ENCODE measurements at places on chromosomes 4 and X. TPM values are rescaled to one million over a fixed set of nuclear protein-coding genes. Genes with fewer than 3 reads are reported as not detected.
A peak's percentile ranks its signal among the peaks of the same experiment; 100 is the strongest.

DNA sequence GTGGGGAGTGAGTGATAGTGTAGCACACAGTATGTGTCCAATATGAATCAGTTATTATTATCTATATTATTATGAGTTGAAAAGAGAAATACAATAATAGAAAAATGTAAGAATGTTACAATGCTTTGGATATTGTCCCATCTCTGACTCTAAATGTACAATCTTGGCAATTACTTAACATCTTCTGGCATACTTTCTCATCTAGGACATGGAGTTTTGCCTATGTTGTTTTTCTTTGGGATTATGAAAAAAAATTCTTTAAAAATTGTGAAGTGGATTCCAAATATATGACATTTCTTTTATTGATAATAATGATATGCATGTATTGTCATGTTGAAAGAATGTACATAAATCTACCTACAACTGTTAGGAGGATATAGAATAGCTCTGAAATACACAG lies 84.1 kb downstream of the TBCK start:
- no peak for DNase-seq

- no peak for DNase-seq
Observed at GRCh38 chrX:107729558-107730297, 45.9 kb downstream of the TSC22D3 start.

DNA sequence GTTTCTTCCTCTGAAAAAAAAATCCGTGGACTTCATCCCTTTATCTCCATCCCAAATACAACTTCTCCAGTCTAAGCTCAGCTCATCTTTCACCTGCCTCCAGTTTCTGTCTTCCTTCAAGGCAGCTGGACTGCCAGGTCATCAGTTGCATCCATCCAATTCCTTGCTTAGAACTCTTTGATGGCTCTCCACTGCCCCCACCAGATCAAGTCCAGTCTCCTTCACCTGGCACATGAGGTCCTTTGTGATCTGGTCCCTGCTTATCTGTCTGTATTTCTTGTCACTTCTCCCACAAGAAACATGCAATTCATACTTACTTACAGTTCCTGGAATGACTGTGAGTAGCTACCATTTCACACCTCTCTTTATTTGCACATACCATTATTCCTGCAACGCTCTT lies 33.8 kb downstream of the OTUD6A start:
- DNase-seq: no peak

- no peak for DNase-seq
Observed at GRCh38 chr4:27759611-27760575, 899.3 kb downstream of the STIM2 start.

GRCh38 chr4:173264684-173265185 lies 69.4 kb downstream of the HMGB2 start:
- DNase-seq: no peak

GRCh38 chrX:5307416-5307815 lies 921.3 kb downstream of the NLGN4X start:
- DNase-seq: no peak

- DNase-seq: no peak
Observed at GRCh38 chrX:140766024-140766611, 56.6 kb downstream of the LINC00632 start.

DNA sequence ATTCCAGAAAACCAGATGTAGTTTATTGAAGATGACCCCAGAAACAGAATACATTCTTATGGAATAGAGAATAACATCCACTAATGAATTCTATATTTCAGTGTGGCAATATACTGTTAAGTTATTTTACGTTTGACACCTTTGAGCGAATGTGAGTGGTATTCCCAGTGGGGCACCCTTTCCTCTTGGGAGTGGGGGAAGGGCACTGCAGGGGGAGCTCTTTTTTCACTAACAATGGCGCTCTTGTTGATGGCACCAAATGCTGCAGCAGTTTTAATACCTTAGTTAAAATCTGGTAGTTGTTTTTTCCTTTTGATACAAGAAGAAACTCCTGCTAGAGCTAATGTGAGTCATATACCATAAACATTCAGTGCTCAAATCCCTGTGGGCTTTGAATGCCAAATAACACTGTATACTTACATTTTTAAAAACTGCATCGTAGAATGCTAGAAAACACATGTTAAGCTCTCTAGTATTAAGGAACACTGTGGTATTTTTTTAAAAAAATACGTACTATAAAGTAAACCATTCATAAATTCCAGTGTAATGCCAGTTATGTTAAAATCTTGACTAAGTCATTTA lies 178.5 kb downstream of the DCHS2 start:
- DNase-seq: no peak

DNA sequence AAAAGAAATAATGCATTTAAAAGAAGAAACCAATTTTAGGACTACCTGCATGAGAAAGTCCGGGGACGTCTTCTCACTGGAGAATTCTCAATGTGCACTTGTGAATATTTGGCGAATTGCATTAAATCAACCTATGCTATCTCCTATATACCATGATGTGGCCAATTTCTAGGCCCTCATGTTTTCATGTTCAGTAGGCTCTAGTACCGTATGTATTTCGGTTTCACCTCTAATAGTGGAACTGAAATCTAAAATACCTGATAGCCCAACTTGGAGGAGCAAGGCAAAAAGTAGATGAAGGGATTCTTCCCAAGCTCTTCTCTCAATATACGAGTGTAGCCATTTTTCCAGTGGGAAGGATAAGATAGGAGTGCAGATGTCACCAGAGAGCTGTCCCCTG lies 11.4 kb upstream of the FGF2 start:
- DNase-seq: no peak

- DNase-seq: no peak
Observed at GRCh38 chr4:1383728-1384591, 22.3 kb downstream of the NKX1-1 start.

- no peak for DNase-seq
Observed at GRCh38 chr4:80500613-80501012, 165.1 kb downstream of the CFAP299 start.

DNA sequence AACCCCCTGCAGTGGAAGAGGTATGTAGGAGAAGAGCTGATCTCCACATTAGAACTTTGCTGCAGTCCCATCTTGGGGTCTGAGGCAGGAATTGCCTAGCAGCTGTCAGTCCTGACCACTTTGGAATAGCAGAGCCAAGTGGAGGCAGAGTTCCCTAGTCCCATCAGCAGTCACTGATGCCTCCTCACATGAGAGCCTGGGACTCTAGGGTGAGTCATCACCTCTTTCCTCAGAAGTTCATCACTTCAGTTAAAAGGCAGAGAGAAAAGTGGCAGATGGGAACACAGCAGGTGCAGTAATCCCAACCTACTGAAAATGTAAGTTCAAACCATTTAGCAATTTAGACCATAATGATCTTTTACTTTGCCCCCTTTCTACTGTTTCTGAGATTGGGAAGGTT lies 73.9 kb upstream of the MED14 start:
- peak; percentile 48 for DNase-seq

DNA sequence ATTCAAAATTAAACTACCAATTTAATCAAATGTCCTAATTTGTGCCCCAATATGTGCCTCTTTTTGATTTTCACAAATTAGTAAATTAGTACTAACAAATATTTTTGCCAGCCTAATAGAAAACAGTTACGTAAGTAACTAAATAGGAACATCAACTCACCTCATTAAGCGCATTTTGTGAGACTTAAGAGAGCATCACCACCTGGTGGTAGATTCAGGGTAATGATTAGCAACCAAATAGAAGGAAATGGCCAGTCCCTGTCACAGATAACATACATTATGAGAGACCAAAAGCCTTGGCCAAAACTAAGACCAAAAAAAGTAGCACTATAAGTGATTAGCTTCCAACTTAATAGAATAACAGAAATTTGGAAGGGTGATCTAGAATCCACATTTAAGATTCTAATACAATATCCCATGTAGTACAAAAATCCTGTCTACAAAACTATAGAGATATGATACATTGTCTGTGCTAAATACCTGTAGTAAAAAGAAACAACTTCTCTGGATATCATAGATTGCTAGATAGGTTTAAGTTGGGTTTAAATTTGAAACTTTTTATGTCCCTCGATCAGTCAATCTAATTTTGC lies 46.7 kb downstream of the C4orf46 start:
- DNase-seq: no peak

DNA sequence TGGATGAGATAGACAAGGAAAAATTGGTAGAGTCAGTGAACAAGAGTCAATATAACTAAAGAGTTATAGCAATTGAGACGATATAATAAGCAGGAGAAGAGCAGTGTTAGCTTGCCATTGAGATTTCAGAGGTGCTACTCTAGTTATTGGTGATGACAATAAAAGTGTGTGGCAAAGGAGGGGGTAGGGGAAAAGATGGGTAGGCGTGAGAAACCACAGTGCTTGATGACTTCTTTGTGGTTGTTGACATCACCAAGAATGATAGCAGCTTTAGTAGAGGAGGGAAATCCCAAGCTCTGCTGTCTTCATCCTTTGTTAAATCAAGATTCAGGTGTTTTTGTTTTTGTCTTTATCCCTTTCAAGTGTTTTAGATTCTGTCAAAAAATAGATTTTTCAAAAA lies 179.9 kb upstream of the PPP3CA start:
- DNase-seq: no peak

GRCh38 chr4:156390599-156391324 lies 437.1 kb upstream of the CTSO start:
- no peak for DNase-seq

- DNase-seq: no peak
Observed at GRCh38 chr4:164765833-164766232, 11.9 kb downstream of the SMIM31 start.

DNA sequence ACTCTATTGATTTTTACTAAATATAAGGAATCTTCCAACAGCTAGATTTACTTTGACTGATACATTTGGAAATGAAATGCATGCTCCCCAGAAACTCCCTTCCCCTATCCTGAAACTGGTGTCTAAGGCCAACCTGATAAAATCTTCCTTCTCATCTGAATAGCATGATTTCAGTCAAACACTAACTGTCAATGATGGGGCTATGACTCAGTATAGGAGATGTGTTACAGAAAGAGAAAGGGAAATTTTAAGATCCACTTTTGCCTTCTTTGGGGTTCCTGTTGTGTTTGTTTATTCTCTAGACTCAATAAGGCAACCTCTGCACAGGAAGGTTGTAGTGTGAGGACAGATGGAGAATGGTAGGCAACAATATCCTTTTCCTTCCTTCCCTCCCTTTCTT lies 160.7 kb downstream of the MOSPD2 start:
- no peak for DNase-seq

- DNase-seq: no peak
Observed at GRCh38 chrX:7149411-7149810, 1.5 kb upstream of the PUDP start.

DNA sequence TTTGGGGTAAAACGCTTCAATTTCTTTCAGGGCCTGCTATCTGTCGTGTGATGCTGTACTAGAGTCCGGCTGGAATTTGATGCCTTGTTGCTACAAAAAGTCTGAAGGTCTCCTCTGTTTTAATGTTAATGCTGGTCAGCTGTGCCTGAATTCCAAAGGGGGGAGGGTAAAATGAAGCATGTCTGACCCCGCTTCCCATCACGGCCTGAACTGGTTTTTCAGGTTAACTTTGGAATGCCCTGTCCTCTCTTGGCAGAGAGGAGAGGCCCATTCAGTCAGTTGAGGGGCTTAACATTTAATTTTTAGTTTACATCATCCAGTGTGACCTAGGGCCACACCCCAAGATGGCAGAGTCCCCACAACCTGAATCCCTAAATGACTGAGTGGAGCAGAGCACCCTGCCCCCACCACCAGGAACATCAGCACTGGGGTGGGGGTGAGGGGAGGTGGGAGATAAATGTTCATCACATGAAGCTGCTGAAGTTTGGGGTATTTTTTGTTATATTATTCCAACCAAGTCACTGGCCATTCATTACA lies 47.9 kb upstream of the GPR78 start:
- DNase-seq: no peak

DNA sequence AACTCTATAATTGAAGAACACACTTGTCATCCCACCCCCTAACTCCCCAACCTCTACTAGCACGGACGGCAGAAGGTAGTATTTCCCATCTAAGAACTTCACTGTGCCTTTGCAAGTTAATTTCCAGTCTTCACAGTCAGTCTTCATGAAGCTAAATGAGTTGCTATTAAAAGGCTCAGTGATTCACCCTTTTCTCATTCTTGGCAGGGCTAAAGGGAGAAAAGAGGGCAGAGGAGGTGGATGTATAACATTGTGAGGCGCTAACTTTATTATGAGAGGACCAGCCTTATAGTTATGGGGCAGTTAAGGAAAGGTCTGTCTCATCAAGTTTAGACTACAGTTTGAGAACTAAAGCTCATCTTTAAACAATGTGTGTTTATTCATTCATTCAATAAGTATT lies 161.0 kb upstream of the S100G start:
- no peak for DNase-seq

DNA sequence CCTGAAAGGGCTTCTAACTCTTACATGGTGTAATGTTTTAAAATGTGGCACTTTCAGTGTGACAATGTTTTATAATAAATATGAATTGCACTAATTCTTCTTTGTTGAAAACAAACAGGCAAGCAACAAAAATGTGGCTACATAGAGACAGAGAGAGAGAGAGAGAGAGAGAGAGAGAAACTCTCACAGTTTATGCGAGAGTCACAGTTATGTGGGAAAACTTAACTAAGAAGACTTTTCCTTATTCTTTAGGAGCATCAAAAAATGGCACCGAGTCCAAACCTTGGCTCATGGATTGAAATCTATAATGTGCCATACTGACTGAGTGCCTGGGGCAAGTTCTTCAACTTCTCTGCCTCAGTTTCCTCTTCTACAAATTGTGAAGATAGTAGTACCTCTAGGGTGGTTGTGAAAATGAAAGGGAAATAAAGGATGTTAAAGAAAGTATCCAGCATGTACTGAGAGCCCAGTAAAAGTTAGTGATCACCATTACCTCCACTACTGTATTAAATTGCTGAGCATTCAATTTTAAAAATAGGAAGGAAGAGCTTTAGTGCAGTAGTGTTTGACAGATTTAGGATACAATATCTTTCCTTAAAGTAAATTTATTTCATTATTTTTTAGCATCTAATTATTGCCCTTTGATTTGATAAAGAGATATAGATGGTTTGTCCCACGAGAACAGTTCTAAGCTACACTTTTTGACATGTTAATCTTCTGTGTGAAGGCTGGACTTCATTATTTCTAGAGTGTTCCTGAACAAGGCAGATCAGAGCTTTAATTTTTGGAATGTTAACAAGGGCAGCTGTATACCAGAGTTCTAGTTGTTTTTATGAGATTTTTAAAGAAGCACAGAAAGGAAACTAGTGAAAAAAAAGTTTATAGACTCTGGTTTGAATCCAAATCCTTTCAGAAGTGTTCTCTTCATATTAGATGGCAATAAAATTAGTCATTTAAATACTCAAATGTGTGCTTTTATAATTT lies 187.5 kb upstream of the ANK2 start:
- DNase-seq: no peak

DNA sequence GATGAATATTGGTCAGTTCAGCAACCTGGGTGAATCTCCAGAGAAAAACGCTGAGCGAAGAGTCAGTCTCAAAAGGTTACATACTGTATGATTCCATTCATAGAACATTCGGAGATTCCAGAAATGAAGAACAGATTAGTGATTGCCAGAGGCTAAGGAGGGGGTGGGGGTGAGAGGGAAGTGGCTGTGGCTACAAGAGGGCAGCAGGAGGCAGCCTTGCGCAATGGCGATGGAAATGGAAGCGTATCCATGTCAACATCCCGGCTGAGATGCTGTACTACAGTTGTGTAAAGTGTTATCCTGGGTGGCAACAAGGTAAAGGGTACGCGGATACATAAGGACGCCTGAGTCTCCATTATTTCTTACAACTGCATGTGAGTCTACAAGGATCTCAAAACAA lies 18.0 kb downstream of the LYAR start:
- no peak for DNase-seq

SPATA4 gene
- total RNA-seq: 0.76 TPM

MAGEE2 gene
- total RNA-seq: not detected

FAM47A gene
- not detected for total RNA-seq

NWD2 gene
- total RNA-seq: not detected

PAGE2B gene
- total RNA-seq: not detected

IQSEC2 gene
- total RNA-seq: 8.8 TPM

MAGEA1 gene
- not detected for total RNA-seq

TCP11X1 gene
- total RNA-seq: not detected
